ENCODE measurements at places on chromosomes 11 and 22.

GRCh38 chr11:44580701-44581100 is 15.2 kb downstream of the CD82 start:
- no peak for DNase-seq

- no peak for DNase-seq
These were observed 321.7 kb upstream of the PLET1 start for GRCh38 chr11:112582366-112582765.

DNA sequence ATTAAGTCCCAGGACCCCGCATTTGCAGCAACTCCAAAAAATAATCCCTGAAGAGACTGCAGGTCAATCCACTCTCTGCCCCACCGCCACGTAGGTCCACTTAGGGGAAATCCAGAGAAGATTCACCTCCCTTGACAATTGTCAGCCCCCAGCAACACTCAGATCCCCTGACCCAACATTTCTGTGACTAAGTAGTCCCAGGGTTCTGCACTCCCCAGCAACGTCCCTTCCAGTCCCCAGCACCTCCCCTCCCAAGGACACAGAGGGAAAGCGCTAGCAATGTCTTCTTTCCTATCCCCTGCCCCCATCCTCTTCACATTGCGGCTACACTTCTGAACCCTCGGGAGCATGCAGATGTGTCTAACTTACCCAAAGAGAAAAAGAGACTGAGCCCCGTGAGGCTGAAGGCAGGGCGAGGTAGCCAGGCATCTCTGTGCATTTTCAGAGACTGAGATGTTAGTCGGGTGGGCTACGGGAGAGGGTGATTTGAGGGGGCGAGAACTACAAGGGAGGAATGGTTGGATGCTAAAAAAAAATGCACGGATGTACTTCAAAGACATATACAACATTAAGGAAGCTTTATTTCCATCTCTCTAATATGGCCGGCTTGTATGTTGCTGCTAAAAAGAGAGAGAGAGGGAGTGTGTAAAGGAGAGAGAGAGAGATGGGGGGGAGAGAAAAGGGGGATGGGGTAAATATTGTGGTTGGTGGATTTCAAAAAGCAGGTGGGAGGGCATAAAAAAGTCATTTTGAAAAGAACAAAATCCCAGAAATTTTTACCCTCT is at the start of gene SCN2B:
Gene SCN2B (minus strand): TSS at position 647 of the 785 bp plus-strand sequence. CDS start 208 bp downstream, at position 439.
- DNase-seq = peak; percentile 64

GRCh38 chr22:36745301-36745995 is 30.5 kb downstream of the IFT27 start:
- no peak for DNase-seq

GRCh38 chr11:65390996-65391395 is 4.6 kb downstream of the FRMD8 start:
- DNase-seq = no peak

- no peak for DNase-seq
These were observed 626 bp downstream of the FLRT1 start for GRCh38 chr11:64036087-64037026.

DNA sequence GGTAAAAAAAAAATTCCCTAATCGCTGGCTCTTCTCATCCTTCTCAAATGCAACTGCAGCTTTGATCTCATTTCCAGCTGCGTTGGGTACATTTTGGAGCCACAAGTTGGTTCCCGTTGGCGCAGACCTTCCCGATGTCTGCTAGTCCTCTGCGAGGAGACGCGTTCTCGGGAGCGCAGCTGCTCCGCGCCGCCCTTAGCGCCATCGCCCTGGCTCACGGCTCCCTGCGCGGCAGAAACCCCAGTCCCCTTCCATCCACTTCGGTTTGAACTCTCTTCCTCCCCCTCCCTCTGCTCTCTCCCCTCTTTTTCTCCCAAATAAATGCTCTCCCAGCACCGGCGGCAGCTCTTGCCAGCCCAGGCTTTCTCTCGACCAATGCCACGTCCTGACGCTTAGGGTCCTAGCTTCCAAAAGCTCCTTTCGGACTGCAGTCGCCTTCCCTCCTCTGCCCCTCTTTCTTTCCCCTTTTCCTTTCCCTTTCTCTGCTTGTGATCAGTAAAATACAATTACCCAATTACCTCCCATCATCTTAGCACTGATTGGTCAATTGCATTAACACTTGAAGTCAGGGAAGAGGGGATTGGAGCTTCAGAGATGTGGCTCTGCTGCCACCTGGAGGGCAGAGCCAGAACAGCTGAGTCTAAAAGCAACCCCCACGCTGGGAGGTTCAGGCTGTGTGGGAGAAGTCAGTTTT is 1165.7 kb downstream of the LRRC4C start:
- DNase-seq = peak; percentile 56

DNA sequence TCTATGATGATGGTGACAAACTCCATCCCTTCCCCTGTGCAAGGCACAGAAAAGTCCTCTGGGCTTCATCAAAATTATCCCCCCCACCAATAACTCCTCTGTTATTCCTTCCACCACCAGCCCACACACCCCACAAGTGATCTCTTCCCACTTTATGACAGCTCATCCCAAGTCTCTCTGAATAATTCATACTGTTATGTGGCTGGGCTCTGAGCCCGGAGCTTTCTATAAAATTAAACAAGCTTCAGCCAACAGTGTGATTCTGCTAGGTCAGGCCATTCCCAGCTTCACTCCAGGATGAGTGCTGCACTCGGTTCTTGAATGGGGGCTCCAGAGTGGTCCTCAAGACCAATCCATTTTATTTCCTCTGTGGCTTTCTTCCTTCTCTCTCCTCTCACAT is 83.0 kb downstream of the INSC start:
- no peak for DNase-seq

DNA sequence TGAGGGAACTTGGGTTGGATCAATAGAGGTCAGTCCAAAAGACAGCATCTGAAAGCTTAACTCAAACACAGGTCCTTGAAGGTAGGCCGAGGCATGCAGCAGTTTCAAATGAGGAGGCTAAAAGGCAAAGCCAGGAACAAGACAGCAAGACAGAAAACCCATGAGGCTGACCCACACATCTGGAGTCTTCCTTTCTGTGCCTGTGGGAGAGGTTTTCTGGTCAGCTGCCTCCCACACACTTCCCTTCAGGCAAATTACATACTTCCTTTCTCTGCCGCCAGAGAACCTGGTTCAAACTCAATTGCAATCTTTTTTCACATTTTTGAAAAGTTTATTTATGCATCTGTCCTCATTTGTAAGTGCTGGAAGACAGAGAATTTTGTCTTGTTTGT is 29.8 kb upstream of the CRTAM start:
- DNase-seq = no peak

All from H1 (cell line).